T1000 (cell line): ENCODE measurements at places on chromosomes 3 and 15.

DNA sequence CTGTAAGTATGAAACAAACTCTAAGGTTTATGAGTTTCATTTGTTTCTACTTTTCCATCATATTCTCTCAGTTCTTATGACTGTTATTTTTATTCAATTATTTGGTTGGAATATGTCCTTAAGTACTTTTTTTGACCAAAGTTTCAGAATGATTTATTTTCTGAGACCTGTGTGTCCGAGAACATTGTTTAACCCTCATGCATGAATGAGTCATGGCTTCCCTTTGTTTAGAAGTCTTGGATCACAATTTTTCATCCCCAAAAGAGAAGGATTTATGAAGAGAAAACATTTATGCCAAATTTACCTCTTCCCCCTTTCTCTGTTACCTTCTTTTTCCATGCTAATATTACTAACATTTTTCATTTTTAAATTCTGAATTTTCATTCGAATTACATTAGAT, 518.0 kb upstream of the NR2F2 start:
- DNase-seq, result no peak

GRCh38 chr15:41585127-41586047, 26.4 kb downstream of the TYRO3 start:
- DNase-seq, result peak; percentile 24

- no peak for DNase-seq
These were observed 249.2 kb downstream of the OPA1 start for GRCh38 chr3:193842029-193842798.

- DNase-seq, result peak; percentile 11
These were observed 155.6 kb upstream of the STT3B start for GRCh38 chr3:31377045-31377642.

DNA sequence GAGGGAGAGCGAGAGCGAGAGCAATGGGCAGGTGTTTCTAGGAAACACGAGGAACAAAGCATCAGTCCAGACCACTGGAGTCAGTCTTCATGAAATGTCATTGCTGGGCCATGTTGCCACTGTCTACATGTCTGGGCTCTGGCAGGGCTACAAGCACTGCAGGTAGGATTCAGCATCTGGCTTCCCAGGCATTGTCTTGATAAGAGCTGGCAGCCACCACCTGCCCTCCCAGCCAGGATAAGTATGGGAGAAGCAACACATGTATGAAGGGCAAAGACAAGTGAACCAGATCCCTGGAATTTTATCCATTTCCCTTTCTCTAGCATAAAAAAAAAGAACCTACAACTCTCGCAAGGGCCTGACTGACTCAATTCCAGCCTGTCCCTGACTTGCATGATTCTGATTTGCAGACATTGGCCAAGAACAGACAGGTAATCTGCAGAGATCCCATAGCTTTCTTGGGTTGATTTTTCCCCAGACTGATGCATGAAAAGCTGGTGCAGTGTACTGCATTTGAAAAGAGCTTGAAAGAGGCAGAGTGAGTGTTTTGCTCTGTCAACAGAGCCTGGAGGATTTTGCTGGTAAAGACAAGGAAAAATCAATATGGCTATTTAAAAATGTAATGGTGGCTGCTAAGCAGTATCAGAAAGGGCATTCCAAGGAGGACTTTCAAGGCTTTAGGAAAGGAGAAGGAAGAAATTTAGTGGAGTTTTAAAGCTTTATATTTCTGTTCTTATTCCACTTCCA, 157.2 kb upstream of the MYRIP start:
- DNase-seq, result no peak

DNA sequence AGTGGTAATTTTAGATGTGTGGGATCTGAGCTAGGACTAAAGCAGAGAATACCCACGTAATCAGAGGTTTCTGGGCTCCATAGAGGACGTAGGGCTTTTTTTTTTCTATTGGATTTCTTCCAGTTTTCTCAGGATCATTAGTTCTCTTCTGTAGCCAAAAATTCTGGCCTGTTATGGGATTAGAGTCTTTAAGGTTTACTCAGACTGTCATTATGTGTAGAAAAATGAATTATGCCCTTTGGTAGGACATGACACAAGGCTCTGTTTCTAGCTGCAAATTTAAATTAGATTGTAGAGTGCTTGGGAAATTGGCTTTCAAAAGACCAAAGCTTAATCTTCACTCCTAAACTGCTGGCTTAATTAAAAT, 1.9 kb downstream of the SETD5 start:
- no peak for DNase-seq
